ENCODE measurements at places on chromosomes 2 and 18. TPM values are rescaled to one million over a fixed set of nuclear protein-coding genes. Genes with fewer than 3 reads are reported as not detected.
A peak's percentile ranks its signal among the peaks of the same experiment; 100 is the strongest.

Gene NCKAP1
- total RNA-seq = 4.1 TPM

- DNase-seq = peak; percentile 62
- H3K36me3 ChIP-seq = no peaks in the 10 kb centered on the region
- peaks cover 2% of the 10 kb centered on the region for H3K27me3 ChIP-seq
- H3K27ac ChIP-seq = peak within 1 kb of the TSS; percentile 71
Observed at GRCh38 chr2:190649035-190649797, at the start of gene NAB1. Gene NAB1, plus strand, starts transcription at chr2:190649083. Its CDS starts 10,094 bp downstream, at chr2:190659177.

DNA sequence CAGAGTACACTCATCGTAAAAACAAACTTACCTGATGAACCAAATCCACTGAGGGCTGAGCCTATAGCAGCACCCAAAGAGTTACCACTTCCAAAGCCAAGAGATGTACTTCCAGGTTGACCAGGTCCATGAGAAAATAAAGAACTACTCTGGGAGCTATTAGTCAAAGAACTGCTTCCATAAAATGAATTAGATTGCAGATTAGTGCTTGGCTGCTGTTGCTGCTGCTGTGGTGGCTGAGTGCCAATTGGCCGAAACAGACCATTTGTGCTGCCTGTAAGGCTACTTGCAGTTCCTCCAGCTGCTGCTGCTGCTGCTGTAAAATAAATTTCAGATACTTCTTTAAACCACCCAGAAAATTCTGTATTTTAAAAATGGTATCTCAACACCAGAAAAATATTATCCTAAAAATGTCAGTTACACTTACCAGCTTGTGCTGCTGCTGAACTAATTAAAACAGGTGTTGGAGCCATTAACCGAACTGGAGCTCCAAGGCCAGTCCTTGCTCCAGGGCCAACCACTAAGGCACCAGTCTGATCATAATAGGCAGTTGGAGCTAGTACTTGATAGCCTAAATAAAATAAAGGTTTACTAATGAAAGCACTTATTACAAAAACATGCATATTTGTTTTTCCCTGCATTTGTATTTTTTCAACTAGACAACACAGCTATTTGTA, 58.1 kb upstream of the SDC1 start:
- peaks cover 32% of the 10 kb centered on the region for H3K36me3 ChIP-seq
- DNase-seq = no peak
- no peak overlapping the region for H3K27ac ChIP-seq
- no peaks in the 10 kb centered on the region for H3K4me1 ChIP-seq
- H3K4me3 ChIP-seq = no peak overlapping the region

- no peak overlapping the region for H3K27ac ChIP-seq
- no peaks in the 10 kb centered on the region for H3K36me3 ChIP-seq
- no peak for DNase-seq
Observed at GRCh38 chr2:53040536-53041229, 726.9 kb upstream of the CHAC2 start.

- peaks cover 9% of the 10 kb centered on the region for H3K4me1 ChIP-seq
- DNase-seq = no peak
Observed at GRCh38 chr2:2647141-2647541, 316.1 kb upstream of the MYT1L start.
